ENCODE measurements at places on chromosomes 2 and 18.

GRCh38 chr2:224555823-224556366, 29.3 kb downstream of the CUL3 start:
- no peak for DNase-seq

DNA sequence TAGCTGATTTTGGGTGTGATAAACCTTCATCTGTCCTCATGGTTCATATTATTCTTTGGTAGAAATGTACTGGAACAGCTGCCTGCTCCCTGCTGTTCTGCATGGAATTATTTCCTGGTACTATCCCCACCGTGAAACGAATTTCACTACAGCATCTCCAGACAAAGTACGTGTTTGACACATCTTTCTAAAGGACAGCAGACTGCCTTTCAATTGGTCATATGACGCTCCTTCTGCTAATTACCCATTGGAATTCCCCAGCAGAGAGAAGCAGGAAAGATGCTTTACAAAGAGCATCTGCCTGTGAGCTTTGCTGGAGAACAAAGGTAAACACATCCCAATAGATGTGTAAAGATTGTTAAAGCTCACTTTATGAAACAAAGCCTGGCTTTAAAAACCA, 4.4 kb upstream of the RFX8 start:
- no peak for DNase-seq

GRCh38 chr18:75164479-75164878, 44.5 kb downstream of the PTGR3 start:
- DNase-seq: no peak

DNA sequence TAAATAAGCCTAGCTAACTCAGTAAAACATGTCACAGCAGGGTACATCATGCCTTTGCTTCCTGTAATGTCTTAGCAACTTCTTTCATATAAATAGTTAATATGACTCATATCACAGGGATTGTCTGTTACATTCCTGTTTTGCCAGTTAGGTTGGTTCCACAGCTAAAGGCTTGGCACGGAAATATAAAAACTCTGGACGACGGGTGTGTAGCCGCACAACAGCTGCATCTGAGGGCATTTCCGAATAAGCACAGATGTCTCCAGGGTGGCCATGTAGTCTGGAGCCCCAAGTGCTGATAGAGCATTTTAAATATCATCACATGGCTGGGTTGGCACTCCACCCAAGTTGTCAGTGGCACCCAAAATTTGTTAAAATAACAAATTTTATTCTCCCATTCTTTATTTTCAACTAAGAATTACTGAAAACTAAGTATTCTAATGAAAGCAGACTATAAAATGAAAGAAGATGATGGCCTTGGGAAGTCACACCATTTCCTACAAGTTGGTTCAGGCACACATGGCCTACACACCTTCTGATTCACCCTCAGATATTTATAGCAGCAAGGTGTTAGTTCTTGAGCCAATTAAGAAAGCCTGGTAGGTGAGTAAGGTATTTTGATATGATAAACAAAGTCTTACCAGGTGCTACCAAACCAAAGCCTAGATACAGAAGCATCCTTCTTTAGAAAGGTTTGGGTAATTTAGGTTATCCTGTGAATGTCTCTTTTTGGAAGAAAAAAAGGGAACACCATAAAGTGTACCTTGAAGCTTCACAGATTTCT, 61.8 kb upstream of the STK17B start:
- no peak for DNase-seq

DNA sequence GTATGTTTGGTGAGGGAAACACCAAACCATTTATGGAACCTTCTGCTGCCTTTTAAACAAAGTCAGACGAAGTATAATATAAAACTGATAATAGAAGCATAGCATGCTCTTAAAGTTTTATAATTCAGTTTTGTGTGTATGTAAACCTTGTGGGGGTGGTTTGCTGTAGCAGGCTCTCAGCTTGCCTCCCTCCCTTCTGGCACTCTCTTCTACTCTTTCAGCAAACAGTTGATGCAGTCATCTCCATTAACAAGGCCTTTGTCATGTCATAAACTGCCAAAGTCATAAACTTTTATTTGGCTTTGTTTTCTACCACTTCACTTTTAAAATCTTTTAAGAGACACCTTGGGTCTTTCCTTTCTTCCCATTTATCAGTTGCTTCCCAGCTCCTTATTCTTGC, 448.2 kb upstream of the SETBP1 start:
- DNase-seq: no peak

- no peak for DNase-seq
Measured at GRCh38 chr18:49016648-49017539, 66.1 kb upstream of the SMAD7 start.

DNA sequence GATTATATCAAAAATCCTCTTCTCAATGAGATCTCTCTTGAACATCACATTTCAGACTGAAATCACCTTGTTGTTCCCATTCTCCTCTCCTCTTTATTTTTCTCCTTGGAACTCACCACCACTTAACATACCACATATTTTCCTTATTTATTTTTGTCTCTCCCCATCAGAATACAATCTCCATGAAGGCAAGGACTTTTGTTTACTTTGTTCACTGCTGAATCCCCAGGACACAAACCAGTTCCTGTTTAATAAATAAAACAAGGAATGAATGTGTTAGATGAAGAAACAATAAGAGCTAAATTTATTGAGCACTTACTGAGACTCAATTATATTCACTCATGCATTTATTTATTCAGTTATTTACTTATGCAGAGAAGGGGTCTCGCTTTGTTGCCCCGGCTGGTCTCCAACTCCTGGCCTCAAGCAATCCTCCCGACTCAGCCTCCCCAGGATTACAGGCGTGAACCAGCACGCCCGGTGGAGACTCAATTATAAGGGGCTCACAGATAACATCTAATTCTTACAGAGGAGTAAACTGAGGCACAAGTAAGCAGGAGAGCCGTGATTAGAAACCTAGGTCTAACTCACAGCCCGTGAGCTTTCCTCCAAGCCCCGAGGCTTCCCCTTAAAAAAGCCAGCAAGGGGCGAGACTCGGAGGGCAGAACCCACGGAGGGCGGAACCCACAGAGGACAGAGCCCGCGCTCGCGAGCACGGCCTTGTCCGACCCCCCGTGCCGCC, 616 bp upstream of the TAF1B start:
- DNase-seq: no peak

DNA sequence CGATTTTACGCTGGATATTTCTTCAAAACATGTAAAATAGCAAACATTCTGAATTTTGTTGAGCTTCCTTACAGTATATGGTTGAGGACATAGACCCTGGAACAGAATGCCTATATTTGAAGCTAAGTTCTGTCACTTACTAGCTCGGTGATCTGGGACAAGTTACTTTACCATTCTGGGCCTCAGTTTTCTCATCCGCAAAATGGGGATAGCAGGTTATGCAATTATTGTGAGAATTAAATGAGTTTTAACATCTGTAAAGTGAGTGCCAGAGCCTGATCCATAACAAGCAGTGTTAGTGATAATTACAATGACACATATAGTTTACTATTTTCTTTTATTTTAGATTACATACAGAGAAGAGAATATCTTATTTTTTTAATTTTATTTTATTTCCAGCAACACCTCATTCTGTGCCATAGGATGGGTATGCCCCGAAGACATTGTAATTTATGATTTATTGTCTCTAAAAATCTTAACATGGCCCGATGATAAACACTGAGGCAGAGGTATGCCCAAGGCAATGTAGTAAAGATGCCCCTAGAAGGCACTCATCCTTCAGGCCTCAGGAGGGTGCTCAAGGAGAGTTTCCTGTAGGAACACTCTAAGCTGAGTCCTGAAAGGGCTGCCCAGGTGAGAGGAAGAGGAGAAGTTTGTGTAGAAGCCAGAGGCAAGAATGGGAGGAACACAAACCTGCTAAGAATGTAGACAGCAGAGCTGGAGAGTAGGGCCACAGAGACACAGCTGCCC, 250.9 kb downstream of the BCL11A start:
- no peak for DNase-seq

DNA sequence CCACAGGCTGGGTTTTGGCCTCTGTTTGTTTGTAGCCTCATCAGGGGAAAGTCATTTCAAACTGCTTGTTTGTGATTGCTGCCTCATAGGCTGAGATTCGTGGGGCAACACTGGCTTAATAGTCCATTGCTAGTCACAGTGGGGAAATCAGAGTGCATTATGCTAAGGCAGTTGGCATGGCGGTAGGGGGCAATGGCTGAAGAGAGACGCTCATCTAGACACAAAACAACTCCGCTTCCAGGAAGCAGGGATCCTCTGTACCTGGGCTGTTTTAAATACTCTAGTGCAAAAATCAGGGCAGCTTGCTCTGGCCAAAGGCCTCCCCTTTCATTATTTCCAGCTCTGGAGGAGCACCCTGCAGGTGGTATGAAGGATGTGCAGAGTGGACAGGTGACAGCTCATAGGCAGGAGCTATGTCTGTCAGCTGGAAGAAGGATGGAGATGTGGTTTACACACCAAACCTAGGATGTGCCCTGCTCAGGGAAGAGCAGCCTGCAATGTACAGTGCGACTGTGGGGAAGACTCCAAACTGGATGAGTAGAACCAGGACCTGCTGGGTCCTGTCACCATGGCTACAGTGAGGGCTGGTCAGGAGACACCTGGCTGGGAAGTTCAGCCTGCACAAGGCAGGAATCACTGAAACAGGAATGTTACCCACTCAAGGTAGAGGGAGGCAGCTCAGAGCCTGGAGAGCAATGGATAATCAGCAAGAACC, 234.3 kb downstream of the CLIP4 start:
- no peak for DNase-seq

DNA sequence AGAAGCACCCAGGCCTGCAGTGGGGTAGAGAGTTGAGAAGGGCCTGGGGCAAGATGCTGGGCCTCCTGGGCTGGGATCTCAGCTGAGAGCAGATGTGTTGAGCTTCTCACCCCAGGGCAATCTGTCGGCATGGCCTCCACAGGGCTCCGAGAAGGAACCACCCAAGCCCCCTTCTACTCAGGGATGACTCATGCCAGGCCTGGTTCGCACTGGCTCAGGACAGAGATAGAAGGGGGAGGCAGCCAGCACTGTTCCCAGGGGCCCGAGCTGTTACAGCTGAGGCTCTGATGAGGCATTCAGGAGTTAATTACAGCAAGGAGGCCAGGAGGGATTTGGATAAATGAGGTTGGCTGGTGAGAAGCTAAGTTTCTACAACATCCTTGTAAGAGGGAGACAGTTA, 62.5 kb downstream of the CENPO start:
- DNase-seq: no peak

DNA sequence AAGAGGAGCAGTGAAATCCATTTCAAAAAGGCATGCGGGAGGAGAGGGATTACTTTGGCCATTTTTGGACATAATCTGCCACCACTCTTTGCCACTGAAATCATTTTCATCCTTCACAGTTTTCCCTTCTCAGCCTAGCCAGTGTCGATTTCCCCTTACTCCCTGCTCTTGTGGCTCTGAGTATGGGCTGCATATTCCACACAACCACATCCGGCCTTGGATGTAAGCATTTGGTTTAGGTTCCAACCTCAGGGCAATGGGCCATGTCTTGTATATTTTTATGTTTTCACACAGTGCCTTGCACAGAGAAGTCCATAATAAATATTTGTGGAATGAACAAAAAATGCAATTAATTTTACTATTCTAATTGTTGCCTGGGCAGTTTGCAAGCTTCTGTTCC, 7.7 kb upstream of the SERPINE2 start:
- DNase-seq: no peak

DNA sequence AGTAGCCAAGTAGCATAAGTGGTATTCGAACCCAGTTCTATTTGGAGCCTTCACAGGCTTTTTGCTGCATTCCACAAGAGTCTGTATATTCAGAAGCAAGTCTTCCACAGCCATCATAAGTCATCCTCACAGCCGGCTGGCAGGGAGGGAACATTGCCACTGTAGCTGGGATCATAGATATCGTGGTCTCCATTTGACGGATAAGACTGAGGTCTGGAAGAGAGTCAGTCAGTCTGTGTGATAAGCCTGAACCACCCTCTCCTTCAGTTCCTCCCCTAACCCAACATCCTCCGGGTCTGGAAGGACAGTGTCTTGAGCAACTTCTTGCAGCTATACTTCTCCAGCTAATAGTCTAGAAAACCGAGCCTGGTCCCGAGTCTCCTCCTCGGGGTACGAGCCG, 17.0 kb upstream of the C1QL2 start:
- DNase-seq: no peak

DNA sequence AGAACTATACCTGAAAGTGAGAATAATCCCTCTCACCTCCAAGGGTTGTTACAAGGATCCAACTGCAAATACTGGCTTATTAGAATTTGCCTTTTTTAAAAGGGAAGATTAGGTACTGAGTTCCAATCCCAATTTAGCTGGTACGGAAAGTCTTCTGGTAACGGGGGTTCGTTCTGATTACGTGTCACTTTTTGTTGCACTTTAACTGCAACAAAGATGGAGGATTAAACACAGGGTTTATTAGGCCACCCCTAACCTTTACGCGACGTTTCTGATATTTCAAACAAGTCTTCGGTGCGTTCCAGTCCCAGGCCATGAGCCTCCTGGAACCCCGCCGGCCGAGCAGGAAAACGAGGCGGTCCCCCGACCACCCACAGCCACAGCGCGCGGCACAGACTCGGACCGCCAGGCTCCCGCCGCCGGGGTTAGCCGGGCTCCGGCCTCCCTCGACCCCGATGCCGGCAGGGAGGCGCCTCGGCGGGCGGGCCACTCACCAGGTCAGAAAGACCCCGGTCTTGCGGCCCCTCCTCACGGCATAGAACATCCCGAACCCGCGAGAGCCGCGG, 411 bp downstream of the RNASEH1 start:
- DNase-seq: no peak

DNA sequence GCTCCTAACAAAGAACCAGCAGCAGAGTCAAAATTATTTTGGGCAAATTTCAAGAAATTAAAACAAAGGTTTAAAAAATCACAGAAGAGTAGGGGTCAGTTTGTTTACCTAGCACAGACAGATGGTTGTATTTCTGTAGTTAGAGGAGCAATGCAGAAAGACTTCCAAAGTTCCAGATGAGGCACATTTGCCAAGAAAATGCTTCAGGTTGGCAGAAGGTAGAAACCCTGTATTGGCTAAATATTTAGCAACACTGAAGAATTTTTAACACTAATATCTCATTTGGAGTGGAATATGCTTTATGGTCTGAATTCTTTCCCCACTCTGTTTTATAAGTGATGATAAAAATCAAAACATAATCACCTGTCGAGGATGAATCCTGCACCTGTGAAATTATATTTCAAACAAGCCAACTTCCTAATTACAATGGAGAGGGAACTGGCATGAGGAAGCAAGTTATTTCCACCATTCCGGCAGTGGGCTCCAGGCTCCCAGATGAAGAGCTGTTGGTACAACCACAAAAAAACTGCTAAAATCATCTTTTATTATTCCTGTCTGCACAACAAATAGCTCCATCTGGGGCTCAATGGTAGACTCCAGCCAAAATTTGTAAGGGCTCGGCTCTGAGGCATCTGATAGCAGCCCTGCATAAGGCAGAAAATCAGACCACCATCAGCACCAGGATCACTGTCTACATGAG, 286.5 kb upstream of the REV1 start:
- no peak for DNase-seq

- no peak for DNase-seq
Measured at GRCh38 chr2:148756292-148756975, 111.9 kb downstream of the EPC2 start.

- DNase-seq: no peak
Measured at GRCh38 chr2:121478996-121479745, 51.5 kb upstream of the RNU4ATAC start.

DNA sequence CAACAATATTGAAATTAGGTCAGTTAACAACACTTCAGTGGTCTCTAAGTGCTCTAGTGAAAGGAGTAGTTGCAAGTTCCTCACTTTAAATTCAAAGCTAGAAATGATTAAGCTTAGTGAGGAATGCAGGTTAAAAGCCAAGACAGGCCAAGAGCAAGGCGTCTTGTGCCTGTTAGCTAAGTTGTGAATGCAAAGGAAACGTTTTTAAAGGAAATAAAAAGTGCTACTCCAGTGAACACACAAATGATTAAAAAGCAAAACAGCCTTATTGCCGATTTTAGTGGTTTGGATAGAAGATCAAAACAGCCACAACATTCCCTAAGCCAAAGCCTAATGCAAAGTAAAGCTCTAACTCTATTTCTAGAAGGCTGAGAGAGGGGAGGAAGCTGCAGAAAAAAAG, 44.7 kb downstream of the ANTXR1 start:
- DNase-seq: no peak
